ENCODE measurements at places on chromosomes 4 and X.

DNA sequence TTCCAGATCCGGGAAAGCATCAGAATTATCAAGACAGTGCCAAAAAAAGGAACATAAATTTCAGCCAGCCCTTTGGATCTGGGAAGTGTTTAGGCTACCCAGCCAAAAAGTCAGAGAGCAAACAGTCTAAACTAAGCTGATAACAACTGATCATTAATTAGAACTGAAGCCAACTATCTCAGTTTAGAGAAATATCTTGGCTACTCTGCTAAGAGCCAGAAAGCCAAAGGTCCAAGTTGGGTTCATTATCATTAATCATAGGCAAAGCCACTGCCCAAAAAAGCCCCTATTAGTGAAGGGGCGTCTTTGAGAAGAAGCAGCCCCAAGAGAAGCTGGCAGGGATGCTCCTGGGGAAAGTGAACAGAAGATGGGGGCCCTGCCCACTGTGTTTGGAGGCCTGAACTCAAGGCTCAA lies 37.0 kb upstream of the SHISA3 start:
- no peak for DNase-seq

- DNase-seq, result no peak
Observed at GRCh38 chr4:147481577-147482109, 746 bp downstream of the EDNRA start.

DNA sequence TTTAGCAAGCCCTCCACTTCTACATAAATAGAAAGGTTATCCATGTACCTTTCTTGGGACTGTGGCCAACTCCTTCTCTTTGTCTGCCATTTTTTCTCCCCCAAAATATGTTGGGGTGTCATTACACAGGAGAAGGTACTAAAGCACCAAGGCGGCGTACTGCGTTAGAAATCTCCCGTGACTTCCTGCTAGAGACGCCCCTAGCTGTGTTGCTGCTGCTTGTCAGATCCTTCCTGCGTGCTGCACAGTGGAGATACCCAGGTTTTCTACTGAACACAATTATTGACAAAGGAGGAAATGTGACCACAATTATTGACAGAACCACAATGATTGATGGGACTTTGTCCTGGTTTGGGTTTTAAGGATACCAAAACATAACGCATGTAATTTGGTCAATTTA lies 97.7 kb downstream of the EFHC2 start:
- DNase-seq, result no peak

- no peak for DNase-seq
Observed at GRCh38 chr4:112775801-112776200, 138.9 kb downstream of the LARP7 start.

DNA sequence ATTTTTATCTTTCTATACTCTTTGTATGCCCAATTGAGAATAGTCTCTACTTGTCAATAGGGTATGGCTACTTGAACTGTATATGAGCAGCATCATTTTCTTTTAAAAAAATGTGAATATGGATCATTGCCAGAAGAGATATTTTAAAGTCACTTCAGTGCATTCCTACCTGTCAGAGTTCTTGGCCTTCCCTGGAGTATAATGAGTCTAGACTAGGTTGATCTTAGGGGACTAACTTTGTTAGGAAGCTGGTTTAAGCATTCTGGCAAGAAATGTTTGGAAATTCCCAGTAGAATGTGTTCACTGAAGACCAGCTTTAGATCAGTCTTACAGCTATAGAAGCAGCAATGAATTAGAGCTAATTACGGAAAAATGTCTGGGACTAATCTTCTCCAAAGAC lies 178.2 kb downstream of the FAT4 start:
- DNase-seq, result no peak

DNA sequence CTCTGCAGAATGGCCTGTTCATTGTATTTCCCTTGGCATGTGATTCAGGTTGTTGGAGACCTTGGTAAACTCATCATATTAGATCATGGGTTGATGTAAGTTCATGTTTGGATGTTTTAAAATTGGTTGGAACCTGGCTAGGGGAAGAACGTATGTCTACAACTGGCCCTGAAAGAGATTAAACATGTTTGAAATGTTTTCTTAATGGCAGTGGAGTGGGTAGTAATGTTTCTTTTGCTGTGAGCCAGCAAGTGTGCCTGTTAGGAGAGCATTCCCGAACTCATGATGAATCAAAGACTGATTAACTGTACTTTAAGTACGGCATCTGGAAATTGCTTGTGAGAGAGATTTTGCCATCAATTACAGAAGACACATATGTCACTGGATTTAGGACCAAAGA lies 44.5 kb upstream of the SLC4A4 start:
- no peak for DNase-seq

DNA sequence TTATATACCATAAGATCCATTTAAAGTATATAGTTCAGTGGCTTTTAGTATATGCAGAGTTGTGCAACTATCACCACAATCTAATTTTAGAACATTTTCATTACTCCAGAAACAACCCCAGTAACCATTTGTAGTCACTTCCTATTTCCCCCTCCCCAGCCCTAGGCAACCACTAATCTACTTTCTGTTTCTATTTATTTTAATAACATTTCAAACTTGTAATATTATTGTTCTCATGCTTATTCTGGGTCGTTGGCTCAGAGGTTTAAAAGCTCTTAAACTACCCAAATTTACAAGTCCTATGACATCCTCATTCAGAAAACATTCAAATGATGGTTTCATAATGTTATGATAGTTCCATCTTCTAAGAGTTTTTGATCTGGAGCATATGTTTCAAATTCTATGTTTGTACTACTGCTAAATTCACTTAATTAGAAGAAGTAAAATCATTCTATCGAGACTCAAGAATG lies 18.4 kb downstream of the XIAP start:
- DNase-seq, result no peak

GRCh38 chrX:107687445-107687844 lies 59.1 kb downstream of the PRPS1 start:
- no peak for DNase-seq

- no peak for DNase-seq
Observed at GRCh38 chr4:95694411-95694810, 145.5 kb upstream of the PDHA2 start.

DNA sequence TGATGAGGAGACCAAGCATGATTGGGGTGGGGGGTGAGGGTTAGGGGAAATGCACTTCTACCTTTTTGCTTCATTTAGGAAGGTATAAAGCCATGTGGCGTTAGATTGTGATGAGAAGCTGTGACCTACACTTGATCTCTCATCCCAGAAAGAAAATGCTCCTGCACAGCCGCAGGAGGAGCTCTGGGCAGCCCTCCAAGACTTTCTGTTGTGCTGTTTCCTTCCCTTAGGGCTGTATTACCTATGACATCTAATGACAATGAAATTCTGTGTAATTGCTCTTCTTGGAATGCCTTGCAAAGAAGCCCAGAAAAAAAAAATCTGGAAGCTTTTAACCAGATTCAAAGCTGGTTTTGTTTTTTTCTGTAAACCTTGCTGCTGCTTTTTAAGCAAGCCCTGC lies 13.4 kb downstream of the PRPS2 start:
- DNase-seq, result no peak

- DNase-seq, result no peak
Observed at GRCh38 chr4:102525097-102525496, 23.9 kb downstream of the NFKB1 start.

DNA sequence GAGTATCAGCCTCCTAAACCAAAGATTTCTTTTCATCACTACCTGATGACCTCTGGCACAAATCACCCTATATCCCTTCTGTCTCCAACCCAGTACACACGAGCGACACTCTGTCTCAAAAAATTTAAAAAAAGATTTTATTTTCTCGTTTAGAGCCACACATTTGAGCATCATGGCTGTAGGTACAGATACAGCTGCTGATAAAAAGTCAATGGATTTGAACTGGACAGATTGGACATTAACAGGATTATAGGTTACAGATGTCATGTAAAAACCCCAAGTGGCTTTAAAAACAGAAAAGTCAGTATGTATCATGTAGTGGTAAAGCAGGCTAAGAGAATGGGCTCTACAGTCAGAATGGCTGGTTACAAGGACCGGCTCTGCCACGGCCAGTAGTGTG lies 171.1 kb downstream of the SCFD2 start:
- no peak for DNase-seq

- DNase-seq, result no peak
Observed at GRCh38 chr4:4247696-4248028, 361 bp downstream of the TMEM128 start.

DNA sequence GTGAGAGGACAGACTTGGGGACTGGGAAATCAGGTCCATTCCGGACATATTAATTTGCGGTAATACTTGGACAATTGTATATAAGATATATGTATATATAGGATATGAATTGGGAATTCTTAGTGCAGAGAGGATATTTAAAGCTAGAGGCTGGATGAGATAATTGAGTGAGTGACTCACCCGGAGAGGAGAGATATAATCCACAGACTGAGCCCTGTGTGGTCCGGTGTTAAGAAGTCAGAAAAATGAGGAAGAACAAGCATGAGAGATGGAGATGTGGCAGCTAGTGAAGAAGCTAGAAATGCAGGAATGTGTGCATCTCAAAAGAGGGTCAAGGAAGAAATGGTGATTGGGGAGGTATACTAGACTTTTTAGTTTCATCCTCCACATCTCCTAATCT lies 336.2 kb downstream of the SLC7A11 start:
- DNase-seq, result no peak

DNA sequence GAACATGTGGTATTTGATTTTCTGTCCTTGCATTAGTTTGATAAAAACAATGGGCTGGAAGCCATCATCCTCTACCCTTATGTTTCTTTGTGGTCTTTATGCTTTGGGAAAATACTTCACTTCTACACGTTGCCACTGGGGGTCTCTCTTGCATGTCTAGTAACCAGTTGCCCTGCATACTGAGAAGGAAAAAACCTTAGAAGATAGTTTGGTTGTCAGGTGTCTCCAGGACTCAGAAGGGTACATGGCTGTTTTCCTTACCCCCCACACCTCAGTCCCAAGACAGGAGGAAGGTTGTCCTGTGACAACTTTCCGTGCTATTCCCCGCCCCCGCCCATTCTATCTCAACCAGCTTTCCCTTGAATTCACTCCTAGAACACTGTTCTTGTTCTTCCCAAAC lies 62.1 kb upstream of the LANCL3 start:
- no peak for DNase-seq

- DNase-seq, result no peak
Observed at GRCh38 chr4:47814618-47815295, 23.1 kb downstream of the CORIN start.

GRCh38 chrX:105636667-105637066 lies 185.7 kb upstream of the NRK start:
- DNase-seq, result no peak

DNA sequence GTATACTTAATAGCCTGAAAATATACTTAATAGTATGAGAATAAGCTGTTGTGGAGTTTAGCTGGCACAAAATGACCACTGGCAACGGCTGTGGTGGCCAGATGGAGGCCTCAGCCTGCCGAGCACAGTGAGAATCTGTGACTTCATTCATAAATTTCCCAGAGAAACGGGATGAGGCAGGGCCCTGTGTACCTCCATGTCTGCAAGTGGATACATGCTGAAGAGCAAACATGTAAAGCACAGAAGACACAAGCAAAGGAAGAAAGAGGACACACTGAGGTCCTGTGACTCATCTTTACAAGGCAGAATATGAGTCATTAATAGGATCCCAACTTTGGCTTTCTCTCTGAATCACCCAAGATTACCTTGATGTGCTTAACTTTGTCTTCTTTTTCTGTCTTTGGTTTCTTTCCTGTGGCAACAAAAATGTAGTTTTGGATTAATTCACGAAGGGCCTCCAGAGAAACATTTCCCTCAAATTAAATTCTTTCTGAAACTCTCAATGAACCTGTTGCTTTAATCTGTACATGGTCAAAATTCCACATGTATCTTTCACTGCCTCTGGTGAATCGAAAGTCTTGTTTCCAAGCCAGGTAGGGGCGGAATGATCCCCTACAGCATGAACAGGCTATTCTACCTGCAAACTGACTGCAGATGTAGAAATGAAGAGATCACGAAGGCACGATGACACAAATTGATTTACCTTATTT lies 56.4 kb downstream of the IRF2 start:
- no peak for DNase-seq

- no peak for DNase-seq
Observed at GRCh38 chr4:56139241-56139827, 190.6 kb downstream of the CEP135 start.

GRCh38 chrX:7085879-7086278 lies 61.6 kb upstream of the STS start:
- DNase-seq, result no peak

DNA sequence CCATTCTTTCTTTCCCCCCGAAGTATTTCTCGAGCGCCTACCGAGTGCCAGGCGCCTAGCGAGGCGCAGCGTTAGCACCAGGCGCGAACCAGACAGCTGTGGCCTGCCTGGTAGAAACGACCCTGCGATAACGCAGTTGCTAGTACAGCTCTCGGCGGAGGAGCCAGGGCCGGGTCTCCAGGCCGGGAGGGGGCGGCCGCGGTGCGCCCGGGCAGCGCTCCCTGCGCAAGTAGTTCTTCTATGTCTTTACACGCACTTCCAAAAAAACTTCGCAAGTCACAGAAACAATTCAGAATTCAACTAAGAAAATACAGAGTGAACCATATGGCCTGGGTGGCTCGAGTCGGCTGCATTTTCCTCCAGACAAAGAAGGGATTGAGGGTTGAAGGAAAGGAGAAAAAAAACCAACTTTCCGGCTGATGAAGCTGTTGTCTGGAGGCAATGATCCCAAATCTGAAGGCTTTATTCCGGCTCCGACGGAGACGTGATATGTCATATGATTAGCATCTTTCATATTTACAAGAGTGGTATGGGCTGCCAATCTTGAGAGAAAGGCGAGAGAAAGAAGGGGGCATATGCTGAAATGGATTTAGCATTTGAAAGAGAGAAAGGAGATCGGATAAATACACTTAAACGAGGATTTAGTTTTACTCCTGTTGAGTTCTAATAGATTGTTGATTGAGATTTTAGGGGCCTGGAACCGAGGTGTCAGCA lies 7.2 kb upstream of the NEUROG2 start:
- no peak for DNase-seq

GRCh38 chrX:100609591-100609990 lies 24.9 kb downstream of the TNMD start:
- DNase-seq, result no peak

DNA sequence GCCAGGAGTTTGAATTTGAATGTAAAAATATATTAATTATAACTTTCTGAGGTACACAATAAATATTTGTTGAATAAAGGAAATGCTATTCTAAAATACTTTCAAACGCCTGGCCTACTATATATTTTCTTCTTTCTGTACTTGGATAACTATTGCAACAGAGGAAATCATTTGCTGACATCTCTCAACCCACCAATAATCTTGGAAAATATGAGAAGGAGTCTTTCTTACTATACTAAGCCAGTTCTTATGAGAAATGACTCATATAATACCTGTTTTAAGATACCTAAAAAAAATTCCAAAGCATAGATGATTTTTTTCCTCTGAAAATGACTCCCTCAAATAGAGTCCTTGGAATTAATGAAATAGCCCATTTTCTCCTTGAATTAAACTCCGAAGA lies 64.1 kb downstream of the CAMK2D start:
- DNase-seq, result no peak

- DNase-seq, result no peak
Observed at GRCh38 chr4:845233-845835, 19.4 kb upstream of the CPLX1 start.

- DNase-seq, result no peak
Observed at GRCh38 chr4:137526681-137527080, 5.6 kb downstream of the PCDH18 start.
